Islet precursor cell (in vitro differentiated cells): ENCODE measurements at places on chromosomes 2 and 18.

DNA sequence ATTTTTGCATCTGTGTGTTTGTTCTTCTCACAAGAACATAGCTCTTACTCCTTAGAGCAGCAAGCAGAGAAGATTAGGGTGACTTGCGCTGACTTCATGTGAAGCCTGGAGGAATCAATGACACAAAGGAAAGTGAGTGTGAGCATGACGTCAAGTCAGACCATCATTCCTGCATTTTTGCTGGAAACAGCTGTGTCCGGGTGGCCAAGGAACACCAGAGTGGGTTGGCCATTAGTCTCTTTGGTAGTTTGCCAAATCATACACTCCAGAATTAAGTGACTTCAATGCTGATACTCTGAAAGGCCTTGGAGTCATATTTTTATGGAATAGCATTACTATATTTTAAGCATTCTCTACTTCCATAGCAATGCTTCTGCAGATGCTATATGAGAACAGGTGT, 597.2 kb downstream of the DCDC2C start:
- no peak for DNase-seq

DNA sequence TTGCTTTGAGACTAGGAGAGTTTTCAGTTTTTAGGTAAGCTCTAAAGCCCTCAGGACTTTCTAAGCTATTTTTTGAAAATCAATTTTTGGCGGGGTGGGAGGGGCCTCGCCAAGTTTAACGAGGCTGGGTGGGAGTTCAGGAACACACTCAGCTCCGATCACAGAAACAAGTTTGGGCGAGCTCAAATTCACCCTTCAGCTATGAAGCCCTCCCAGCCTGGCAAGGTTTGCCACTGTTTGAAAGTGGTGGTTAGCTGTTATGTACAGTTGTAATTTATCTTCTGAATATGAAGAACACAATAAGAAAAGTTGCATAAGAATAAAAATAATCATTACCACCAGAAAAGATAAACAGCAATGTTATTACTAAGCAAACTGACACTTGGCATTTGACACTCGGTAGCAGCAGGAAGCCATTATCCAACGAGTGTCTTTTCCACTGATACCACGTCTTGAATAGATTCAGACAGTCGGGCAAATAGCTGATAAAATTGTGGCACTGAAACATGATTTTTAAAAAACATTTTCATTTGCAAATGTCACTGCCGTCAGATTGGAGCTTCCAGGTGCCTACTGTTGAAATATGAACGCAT, 59.8 kb downstream of the KCTD1 start:
- DNase-seq, result no peak

DNA sequence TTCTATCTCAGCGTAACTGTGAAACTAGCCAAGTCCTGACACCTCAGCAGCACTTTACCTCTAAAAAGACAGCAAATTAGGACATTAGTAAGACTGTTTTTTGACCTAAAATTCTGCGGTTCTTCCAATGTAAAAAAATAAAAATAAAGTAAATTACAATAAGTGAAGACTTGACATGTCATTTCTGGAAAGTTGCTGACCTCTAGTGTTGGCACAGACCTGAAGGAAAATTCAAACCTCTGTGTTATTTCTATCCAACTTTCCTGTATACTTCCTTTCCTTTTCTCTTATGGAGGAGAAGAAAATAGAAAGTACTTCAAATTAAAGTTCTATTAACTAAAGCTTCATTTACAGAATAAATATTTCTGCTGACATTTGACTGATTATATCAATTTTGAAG, 110.6 kb downstream of the TMEM182 start:
- DNase-seq, result no peak

- no peak for DNase-seq
Measured at GRCh38 chr18:55862693-55863390, 274.9 kb upstream of the TCF4 start.
